T-cell (primary cell): ENCODE measurements at places on chromosomes 4 and X.

DNA sequence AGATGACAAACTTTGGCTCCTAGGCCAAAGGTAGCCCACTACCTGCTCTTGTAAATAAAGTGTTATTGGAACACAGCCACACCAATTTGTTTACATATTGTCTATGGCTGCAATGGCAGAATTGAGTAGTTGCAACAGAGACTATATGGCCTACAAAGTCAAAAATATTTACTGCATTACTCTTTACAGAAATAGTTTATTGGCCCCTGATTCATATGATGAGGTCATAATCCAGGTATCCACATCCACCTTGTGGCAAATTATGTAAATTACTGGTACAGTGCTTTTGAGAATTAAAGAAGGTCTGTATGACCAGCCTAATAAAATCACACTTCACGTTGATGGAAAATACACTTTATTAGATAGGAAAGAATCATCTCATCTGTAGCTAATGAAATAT is 337.0 kb upstream of the DDX53 start:
- no peaks in the 10 kb centered on the region for H3K36me3 ChIP-seq
- no peak for DNase-seq
- H3K27ac ChIP-seq: no peak overlapping the region
- no peaks in the 10 kb centered on the region for H3K4me1 ChIP-seq
- H3K27me3 ChIP-seq: no peaks in the 10 kb centered on the region
- H3K4me3 ChIP-seq: no peak overlapping the region

GRCh38 chr4:78645853-78646757 is 94.5 kb downstream of the ANXA3 start:
- DNase-seq: no peak
- H3K27ac ChIP-seq: no peak overlapping the region
- peaks cover 5% of the 10 kb centered on the region for H3K4me1 ChIP-seq
- no peak overlapping the region for H3K4me3 ChIP-seq

DNA sequence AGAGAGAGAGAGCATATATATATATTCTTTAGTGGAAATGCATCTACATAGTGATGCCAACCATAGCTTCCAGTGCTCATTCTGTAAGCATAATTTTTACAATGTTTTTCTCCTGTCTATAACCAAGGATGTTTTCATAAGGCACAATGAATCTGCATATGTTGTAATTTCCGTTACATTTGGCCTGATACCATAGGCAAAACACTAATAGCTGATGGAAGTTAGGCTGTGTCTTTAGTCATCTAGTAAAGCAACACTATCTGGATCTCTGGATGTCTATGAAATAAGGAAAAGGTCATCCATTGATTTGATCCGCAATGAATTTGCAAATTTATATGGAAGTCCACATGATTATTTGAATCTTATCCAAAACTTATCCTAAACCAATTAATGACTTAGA is 8.1 kb downstream of the PCDH7 start:
- H3K4me3 ChIP-seq: no peak overlapping the region
- H3K27ac ChIP-seq: no peak overlapping the region
- no peaks in the 10 kb centered on the region for H3K4me1 ChIP-seq
- DNase-seq: no peak
- no peaks in the 10 kb centered on the region for H3K36me3 ChIP-seq
- peaks cover 7% of the 10 kb centered on the region for H3K27me3 ChIP-seq

DNA sequence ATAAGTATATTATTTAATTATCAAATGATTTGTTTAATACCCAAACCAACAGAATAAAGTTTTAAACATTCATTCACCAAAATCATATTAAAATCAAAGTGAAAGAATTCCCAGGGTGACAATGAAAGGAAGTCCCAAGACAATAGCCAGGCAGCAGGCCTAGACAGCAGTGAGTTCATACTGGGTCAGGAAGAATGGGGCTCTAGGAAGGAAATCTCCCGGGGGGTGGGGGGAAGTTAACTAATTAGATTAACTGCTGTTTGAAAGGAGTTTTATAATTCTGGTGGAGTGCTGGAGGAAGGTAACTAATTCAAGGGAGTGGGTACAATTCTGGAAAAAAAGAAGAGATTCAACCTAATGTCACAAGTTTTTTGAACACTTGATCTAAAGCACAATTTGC is 104.1 kb downstream of the ZAR1 start:
- no peak overlapping the region for H3K27ac ChIP-seq
- no peak overlapping the region for H3K4me3 ChIP-seq
- H3K4me1 ChIP-seq: no peaks in the 10 kb centered on the region
- DNase-seq: no peak

- no peak overlapping the region for H3K27ac ChIP-seq
- peaks cover 11% of the 10 kb centered on the region for H3K4me1 ChIP-seq
- DNase-seq: no peak
- H3K4me3 ChIP-seq: no peak overlapping the region
- H3K36me3 ChIP-seq: no peaks in the 10 kb centered on the region
Observed at GRCh38 chr4:48949086-48949485, 37.0 kb upstream of the CWH43 start.

DNA sequence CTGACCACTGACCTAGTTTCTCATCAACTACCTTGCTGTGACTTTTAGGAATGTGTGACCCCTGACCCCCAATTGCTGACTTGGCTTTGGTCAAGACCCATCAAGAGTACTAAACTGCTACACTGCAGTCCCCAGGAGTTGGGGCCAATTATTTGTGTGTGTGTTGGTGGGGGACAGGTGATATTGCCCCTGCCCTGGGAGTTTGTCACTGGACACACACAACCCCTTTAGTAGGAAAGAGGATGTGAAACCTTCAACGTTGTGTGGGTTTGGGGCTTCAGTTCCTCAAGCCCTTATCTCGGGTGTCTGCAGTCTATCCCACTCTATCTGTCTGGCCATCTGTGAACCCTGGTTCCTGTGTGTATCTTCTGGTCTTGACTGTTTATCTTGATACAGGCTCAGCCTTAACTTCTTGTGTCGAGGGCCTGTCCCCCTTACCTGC is 6.5 kb downstream of the SASH3 start:
- no peaks in the 10 kb centered on the region for H3K27me3 ChIP-seq
- peaks cover 78% of the 10 kb centered on the region for H3K36me3 ChIP-seq
- peak overlapping the region; percentile 26 for H3K4me3 ChIP-seq
- peak overlapping the region; percentile 49 for H3K27ac ChIP-seq

DNA sequence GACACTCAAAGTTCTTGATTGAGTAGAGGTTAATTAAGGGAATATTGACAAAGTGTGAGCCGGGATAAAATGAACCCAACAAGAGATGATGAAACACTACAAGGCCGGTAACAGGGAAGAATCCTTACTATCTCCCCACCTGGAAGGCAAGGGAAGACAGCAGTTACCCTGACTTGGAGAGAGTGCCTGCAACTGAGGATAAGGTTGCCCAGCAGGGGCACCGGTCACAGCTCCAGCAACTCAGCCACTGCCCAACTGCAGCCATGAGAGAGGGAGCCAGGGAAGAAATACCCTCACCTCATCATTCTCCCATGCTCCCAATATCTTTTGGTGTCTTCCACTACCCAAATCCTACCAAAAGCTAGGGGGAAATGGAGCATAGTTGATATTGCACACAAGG is 212.7 kb downstream of the KCTD8 start:
- H3K27ac ChIP-seq: no peak overlapping the region
- no peaks in the 10 kb centered on the region for H3K27me3 ChIP-seq
- no peaks in the 10 kb centered on the region for H3K4me1 ChIP-seq
- no peaks in the 10 kb centered on the region for H3K36me3 ChIP-seq
- no peak overlapping the region for H3K4me3 ChIP-seq

DNA sequence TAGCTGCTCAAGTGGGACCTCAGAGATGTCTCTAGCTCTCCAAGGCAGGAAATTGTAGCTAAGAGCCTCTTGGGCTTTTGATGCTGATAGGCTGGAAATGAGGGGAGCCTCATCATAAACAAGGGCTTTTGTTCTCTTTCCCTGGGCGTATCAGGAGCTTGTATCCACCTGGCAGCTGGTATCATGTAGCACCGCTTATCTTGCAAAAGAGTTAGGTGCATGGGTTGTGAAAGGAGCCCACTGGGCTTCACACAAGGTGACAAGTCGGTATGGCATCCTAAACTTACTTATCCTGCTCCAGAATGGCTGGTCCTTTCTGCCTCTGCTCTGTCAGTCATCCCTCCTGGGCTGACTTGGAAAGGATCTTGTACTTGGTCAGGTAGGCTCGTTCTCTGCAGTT is 565.8 kb downstream of the GRXCR1 start:
- H3K27me3 ChIP-seq: no peaks in the 10 kb centered on the region
- no peak overlapping the region for H3K27ac ChIP-seq
- no peak overlapping the region for H3K4me3 ChIP-seq
- H3K4me1 ChIP-seq: no peaks in the 10 kb centered on the region
- no peaks in the 10 kb centered on the region for H3K36me3 ChIP-seq

GRCh38 chrX:135632353-135632752 is 81.1 kb upstream of the CT45A1 start:
- no peaks in the 10 kb centered on the region for H3K36me3 ChIP-seq
- no peak overlapping the region for H3K27ac ChIP-seq
- H3K27me3 ChIP-seq: no peaks in the 10 kb centered on the region

DNA sequence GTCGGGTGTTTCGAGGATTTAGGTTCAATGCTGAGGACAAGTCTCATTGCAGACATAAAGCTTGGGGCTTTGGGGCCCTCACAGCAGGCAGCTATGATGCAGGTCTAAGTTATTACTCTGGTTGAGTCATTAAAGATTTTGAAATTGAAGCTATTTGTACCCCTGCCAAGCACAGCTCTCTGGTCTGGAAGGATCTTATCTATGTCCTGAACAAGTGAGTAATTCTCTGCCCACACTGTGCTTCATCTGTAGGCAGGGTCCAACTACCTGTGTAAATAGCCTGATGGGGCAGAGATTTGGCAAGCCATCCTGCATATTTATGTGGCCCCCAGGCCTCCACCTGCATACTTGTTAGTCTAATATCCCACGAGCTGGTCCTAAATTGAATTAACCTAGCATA is 41.4 kb upstream of the MAGEA4 start:
- no peak overlapping the region for H3K4me3 ChIP-seq
- no peak overlapping the region for H3K27ac ChIP-seq
- no peaks in the 10 kb centered on the region for H3K36me3 ChIP-seq

GRCh38 chrX:55742649-55743048 is 25.1 kb downstream of the RRAGB start:
- H3K4me1 ChIP-seq: no peaks in the 10 kb centered on the region
- peaks cover 2% of the 10 kb centered on the region for H3K36me3 ChIP-seq
- no peak overlapping the region for H3K4me3 ChIP-seq
- H3K27me3 ChIP-seq: no peaks in the 10 kb centered on the region
- no peak overlapping the region for H3K27ac ChIP-seq

DNA sequence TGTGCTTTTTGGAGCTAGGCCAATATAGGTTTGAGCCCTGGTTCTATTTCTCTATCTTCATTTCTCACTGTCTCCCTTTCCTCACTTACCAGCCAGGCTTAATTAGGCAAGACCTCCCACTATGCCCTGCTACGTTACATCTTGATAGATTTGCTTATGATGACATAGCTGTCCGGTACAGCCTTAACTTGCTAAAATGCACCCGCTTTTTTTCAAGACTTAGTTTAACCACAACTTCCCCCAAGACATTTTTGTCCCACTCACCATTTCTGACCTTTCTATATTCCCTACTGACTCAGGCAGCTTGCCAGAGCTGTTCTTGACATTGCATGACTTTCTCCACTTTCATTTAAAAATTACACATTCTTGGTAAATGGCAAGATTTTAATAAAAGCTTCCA is 152.6 kb downstream of the MID1 start:
- no peaks in the 10 kb centered on the region for H3K4me1 ChIP-seq
- no peaks in the 10 kb centered on the region for H3K36me3 ChIP-seq
- no peaks in the 10 kb centered on the region for H3K27me3 ChIP-seq
- H3K27ac ChIP-seq: no peak overlapping the region
- H3K4me3 ChIP-seq: no peak overlapping the region

GRCh38 chr4:8857766-8858700 is 13.6 kb downstream of the HMX1 start:
- no peaks in the 10 kb centered on the region for H3K36me3 ChIP-seq
- no peaks in the 10 kb centered on the region for H3K4me1 ChIP-seq
- H3K27ac ChIP-seq: no peak overlapping the region
- H3K4me3 ChIP-seq: peak overlapping the region; percentile 38
- peaks cover 90% of the 10 kb centered on the region for H3K27me3 ChIP-seq
- no peak for DNase-seq

- no peak for DNase-seq
- no peaks in the 10 kb centered on the region for H3K27me3 ChIP-seq
- no peaks in the 10 kb centered on the region for H3K4me1 ChIP-seq
- no peak overlapping the region for H3K4me3 ChIP-seq
- H3K27ac ChIP-seq: no peak overlapping the region
Observed at GRCh38 chr4:73577371-73577770, 42.9 kb downstream of the RASSF6 start.

- H3K4me1 ChIP-seq: no peaks in the 10 kb centered on the region
- H3K27ac ChIP-seq: no peak overlapping the region
- H3K4me3 ChIP-seq: no peak overlapping the region
- H3K36me3 ChIP-seq: no peaks in the 10 kb centered on the region
- no peak for DNase-seq
- H3K27me3 ChIP-seq: no peaks in the 10 kb centered on the region
Observed at GRCh38 chrX:126770179-126770578, 49.4 kb upstream of the PRR32 start.
